ENCODE measurements at places on chromosomes 3 and 15.

DNA sequence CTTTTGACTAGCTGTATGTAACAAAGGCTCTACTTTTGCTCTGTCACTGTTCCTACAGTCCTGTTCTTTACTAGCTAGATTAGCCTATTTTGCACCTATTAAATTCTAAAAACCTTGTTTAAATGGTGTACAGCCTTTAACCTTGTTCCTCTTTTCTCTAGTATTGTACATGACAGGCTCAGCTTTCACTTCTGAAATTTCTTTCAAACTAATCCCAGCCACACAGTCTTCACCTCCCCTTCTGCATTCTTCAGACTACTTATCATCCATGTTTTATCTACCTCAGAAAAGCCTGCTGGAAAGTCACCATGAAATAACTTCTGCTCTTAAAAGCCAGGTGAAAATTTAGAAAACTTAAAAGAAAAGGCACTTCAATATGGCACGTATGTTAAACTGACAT lies 122.4 kb downstream of the NECTIN3 start:
- DNase-seq, result no peak

GRCh38 chr3:139534455-139534812 lies 5.1 kb downstream of the RBP1 start:
- DNase-seq, result no peak

- DNase-seq, result no peak
Observed at GRCh38 chr15:67446449-67446848, 74.5 kb upstream of the C15orf61 start.

GRCh38 chr3:23258110-23258509 lies 55.0 kb downstream of the UBE2E2 start:
- no peak for DNase-seq

DNA sequence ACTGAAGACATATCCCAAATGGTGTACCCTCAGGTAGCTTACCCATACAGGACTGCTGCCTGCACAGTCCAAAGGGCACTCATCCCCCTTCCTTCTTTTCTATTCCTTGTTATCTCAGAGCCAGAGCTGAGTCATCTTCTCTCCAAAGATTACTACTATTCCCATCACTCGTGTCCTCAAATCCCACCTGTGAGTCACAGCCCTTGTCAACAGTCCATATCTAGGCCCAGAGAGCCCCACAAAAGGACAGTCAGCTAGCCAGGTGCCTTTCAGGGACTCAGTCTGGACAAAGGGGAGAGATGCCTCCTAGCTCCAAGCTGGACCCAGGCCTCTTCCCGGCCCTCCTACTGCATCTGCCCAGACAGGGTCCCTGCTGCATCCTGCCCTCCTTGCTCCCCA lies 11.0 kb downstream of the PARP16 start:
- no peak for DNase-seq

DNA sequence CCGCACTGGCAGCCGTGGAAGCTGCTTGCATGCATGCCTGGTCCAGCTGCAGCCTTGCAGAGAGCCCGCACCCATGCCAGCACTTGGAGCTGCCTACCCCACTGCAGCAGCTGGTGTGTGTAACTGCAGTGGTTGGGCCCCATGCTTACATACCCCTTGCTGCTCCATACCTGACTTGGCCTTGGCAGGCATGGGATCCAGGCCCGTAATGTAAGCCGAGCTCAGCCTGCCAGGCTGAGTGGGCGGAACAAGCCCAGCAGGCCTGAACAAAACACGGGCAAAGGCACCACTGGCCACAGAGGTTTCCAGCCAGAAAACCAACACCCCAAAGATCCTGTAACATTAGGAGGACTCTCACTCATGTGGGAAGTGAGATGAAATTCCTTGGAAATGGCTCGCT lies 48.3 kb downstream of the SLC6A20 start:
- no peak for DNase-seq

Data from GOT3 (cell line).